Pulmonary artery endothelial cell (primary cell): ENCODE measurements at places on chromosomes 11 and 22. TPM values are rescaled to one million over a fixed set of nuclear protein-coding genes. Genes with fewer than 3 reads are reported as not detected.

The FAM76B gene
- total RNA-seq: 20.8 and 22.6 TPM in 2 replicates

The XKR3 gene
- total RNA-seq: not detected in 2 replicates

DNA sequence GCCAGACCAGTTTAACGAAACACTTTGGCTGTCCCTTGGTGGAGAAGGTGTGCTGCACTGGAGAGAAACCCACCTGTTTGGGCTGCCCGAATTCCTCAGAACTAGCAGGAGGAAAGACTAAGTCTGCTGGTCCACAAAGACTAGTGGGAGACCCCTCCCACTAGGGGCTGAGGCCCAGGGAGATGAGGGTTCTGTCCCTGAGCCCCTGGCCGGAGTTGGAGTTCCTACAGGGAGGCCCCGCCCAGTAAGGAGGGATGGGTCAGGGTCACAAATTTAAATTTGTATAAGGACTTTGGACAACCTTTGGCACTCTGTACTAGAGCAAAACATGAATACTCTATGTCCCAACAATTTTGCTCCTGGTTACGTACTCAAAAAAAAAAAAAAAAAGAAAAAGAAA is 200.8 kb upstream of the C11orf87 start:
- DNase-seq: no peak

GRCh38 chr11:113874581-113875233 is 665 bp downstream of the USP28 start:
- no peak for DNase-seq

DNA sequence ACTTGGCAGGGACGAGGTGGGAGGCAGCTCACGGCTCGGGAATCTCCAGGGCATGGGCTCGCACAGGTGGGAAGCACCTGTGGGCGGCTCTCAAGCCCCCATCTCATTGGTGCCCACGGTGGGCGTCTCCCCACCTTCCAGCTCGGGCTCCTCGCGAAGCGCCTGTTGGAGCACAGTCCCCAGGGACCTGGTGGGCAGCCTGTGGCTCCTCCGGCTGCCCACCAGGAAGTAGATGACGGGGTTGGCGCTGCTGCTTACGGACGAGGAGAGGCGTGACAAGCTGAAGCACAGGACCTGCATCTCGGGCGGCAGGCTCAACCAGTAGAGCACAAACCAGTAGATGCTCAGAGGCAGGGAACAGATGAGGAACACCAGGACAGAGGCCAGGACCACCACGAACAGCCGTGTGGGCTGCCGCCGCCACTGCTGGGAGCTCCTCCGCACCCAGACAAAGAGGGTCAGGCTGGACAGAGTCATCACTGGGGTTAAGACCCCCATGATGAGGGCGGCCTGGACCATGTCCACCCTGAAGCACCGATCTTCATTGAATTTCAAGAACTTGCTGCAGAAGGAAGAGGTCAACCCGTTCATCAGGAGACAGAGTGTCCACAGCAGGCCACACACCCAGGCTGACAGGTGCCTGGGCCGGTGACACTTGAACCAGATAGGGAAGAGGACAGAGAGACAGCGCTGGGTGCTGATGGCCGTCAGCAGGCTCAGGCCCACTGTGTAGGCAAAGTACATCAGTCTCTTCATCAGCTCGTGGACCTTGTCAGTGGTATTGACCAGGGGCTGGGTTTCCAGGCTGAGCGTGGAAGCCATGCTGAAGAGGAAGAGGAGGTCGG is 633 bp downstream of the MRGPRD start:
- no peak for DNase-seq

- DNase-seq: no peak
Observed at GRCh38 chr11:368414-369335, 624 bp upstream of the B4GALNT4 start.

- no peak for DNase-seq
Observed at GRCh38 chr11:4991060-4991459, 3.6 kb upstream of the OR51L1 start.

DNA sequence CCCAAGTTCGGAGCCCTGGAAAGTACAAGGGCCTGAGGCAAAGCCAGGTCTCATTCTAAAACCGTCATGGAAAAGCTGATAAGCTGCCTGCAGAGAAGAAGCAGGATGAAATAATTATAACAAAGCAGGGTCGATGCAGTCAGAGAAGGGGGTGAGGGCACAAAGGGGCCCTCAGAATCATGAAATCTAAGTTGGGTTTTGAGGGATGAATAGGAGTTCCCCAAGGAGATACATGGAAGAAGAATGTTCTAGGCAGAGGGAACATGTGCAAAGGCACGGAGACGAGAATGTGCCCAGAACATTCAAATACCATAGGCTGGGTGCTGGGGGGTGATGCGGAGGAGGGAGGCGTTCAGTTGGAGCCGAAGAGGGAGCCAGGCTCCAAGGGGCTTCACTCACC is 25.0 kb downstream of the IGLL1 start:
- no peak for DNase-seq
